Kidney epithelial cell (primary cell): ENCODE measurements at places on chromosomes 16 and 17. TPM values are rescaled to one million over a fixed set of nuclear protein-coding genes. Genes with fewer than 3 reads are reported as not detected.
A peak's percentile ranks its signal among the peaks of the same experiment; 100 is the strongest.

The ITGAD gene
- not detected in 2 replicates for total RNA-seq

The SHBG gene
- 0.79 TPM in 1 of 2 replicates, not detected in the other for total RNA-seq

The SSTR5 gene
- not detected in 2 replicates for total RNA-seq

The ABCA9 gene
- 0.07 and 0.08 TPM in 2 replicates for total RNA-seq

The EVPL gene
- 8.5 and 8.8 TPM in 2 replicates for total RNA-seq

The KRT40 gene
- not detected in 2 replicates for total RNA-seq

The ITGAL gene
- 0.04 TPM in 1 of 2 replicates, not detected in the other for total RNA-seq

The KRT31 gene
- total RNA-seq, result not detected in 2 replicates

The CREBBP gene
- total RNA-seq, result 31.4 and 33.2 TPM in 2 replicates

DNA sequence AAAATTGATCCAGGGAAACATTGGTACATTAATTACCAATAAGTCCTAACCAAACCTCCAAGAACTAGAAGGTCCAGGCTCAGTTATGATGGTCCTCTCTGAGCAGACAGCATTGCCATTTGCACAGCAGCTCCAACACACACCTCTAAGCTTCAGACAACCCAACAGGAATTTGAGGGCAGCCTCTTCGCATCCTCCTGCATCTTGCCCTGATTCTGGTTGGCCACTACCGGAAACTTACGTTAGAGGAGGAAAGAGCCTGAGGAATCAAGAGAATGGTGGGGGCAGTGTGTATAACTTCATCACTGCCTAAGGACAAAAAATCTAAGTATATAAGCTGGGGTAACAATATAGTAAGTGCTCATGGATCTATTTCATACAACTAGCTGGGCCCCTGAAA lies 15.7 kb downstream of the FAM117A start:
- no peak for DNase-seq

DNA sequence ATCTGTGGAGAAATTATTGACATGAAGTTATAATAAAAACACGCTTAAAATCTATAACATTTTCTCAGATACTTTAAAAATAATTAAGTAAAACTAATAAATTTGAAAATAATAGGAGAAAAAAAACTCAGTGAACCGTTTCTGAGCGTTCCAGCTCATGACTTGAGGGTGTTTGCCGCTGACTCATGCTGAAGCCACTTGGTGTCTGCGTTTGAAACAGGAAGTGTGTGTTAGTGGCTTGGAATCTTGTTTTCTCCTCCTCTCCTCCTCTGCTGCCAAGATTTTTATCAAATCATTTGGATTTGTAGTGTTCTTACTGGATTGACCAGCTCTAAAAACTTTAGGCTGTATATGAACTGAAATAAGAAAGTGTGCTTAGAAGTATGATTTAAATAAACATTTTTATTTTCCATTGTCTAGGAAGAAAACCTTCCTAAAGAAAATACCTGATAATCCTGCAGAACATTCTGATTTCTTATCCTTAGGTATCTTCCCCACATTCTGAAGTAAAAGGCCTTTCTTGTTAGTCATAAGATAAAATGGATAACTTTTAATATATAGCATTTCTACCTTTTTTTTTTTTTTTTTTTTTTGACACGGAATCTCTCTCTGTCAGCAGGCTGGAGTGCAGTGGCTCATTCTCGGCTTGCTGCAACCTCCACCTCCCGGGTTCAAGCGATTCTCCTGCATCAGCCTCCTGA lies 30.8 kb downstream of the USP10 start:
- peak; percentile 89 for DNase-seq

- DNase-seq, result no peak
Observed at GRCh38 chr17:8133399-8133798, 9.5 kb upstream of the HES7 start.

GRCh38 chr17:47905221-47905733 lies 9.2 kb downstream of the SP2 start:
- DNase-seq, result no peak

DNA sequence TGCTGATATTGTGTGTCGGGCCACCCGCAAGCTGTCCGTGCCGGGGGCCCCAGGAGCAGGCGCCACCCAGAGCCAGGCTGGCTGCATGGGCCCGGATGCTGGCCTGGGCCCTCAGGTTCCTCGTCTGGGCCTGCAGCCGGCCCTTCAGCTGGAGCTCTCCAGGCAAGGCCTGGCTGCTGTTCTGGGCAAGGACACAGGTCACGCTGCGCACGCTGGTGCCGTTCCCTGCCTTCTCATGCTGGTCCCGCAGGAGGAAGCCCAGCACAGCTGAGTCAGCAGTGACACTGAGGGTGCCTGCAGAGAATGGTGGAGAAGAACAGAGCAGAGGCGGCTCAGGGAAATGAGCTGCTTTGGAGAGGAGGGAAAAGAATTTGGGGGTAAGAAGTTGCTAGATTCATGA lies 79.9 kb downstream of the RMI2 start:
- no peak for DNase-seq

DNA sequence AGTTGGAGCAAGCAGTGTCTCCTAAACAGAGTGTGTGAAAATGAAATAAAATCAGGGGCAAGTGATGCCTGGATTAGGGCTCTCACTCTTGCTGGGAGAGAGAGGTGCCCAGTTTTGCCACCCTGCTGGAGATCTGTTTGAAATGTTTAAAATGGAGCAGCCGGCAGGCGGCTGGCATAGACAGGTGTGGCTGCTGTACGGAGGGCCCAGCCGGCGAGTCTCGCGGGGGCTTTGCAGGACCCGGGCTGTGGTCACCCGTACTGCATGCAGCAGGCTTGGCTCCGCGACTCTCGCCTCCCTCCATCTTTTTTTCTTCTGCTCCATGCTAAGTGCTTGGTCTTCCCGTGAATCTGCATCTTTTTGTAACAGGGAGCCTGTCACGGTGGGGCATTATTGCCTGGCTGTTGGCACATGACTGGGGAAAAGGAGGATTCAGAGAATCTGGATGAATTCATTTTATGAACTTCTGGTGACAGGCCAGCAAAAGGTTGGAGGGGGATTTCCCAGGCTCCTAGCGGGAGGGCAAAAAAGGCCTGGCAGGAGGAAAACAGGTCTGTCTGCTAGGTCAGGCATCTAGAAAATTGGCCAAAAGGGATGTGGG lies 1.8 kb downstream of the ZNRF1 start:
- DNase-seq, result no peak

- DNase-seq, result no peak
Observed at GRCh38 chr16:58644765-58645487, 15.3 kb upstream of the CNOT1 start.

- no peak for DNase-seq
Observed at GRCh38 chr17:67659028-67659427, 58.7 kb upstream of the NOL11 start.

- no peak for DNase-seq
Observed at GRCh38 chr17:6494239-6494941, 50.1 kb downstream of the PIMREG start.

GRCh38 chr16:66334853-66335574 lies 31.5 kb upstream of the CDH5 start:
- DNase-seq, result no peak

GRCh38 chr16:813916-814412 lies 13.4 kb upstream of the GNG13 start:
- DNase-seq, result no peak

GRCh38 chr17:2423271-2423670 lies 22.4 kb upstream of the MNT start:
- DNase-seq, result no peak

GRCh38 chr17:59804901-59805465 lies 87.8 kb downstream of the TUBD1 start:
- DNase-seq, result no peak

DNA sequence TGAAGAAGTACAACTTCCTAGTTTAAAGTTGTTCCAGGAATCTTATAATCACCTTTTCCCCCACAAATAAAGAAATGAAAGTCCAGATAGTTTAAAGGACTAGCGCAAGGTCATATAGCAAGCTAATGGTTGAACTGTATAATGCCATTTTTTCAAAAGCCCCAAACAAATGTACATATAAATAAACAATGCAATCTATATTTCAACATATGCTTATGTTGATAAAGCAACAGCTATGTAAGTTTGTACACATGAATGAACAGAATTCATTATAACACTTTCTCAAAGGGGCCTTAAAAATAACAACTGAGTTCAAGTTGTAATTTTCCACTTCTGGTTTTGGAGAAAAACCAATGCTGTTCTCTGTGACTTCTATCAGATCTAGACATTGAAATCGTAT lies 1628.6 kb downstream of the CDH8 start:
- DNase-seq, result no peak
